ENCODE measurements at places on chromosomes 5 and 9. TPM values are rescaled to one million over a fixed set of nuclear protein-coding genes. Genes with fewer than 3 reads are reported as not detected.

The LRRC19 gene
- total RNA-seq, result not detected

The EFNA5 gene
- 4.4 TPM for total RNA-seq

The KCNMB1 gene
- not detected for total RNA-seq

The TRIM36 gene
- 0.12 TPM for total RNA-seq

The FOXE1 gene
- total RNA-seq, result not detected

Data from smooth muscle cell of the coronary artery (primary cell).